HT-29 (cell line): ENCODE measurements at places on chromosomes 16 and 17. TPM values are rescaled to one million over a fixed set of nuclear protein-coding genes. Genes with fewer than 3 reads are reported as not detected.

DNA sequence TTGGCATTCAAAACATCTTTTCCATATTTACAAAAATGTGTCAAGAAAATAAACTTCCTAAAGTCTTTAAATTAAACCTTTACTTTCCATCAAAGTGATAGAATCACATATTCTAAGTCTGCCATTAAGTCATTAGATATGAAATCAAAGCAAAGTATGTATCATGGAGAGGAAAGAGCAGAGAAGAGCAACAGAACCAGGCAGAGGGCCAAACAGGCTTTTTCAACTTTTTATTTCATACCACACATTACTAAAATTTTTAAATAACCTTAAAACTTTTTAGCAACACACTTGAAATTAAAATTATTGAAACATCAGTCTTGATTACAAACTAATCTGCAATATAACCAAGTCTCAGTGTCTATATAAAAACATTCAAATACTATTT lies 13.8 kb downstream of the SIAH1 start:
- DNase-seq, result no peak

The NPIPA3 gene
- 1.1 TPM in 1 of 2 replicates, not detected in the other for total RNA-seq

GRCh38 chr17:34366010-34366409 lies 3.0 kb upstream of the CCL1 start:
- DNase-seq, result no peak

DNA sequence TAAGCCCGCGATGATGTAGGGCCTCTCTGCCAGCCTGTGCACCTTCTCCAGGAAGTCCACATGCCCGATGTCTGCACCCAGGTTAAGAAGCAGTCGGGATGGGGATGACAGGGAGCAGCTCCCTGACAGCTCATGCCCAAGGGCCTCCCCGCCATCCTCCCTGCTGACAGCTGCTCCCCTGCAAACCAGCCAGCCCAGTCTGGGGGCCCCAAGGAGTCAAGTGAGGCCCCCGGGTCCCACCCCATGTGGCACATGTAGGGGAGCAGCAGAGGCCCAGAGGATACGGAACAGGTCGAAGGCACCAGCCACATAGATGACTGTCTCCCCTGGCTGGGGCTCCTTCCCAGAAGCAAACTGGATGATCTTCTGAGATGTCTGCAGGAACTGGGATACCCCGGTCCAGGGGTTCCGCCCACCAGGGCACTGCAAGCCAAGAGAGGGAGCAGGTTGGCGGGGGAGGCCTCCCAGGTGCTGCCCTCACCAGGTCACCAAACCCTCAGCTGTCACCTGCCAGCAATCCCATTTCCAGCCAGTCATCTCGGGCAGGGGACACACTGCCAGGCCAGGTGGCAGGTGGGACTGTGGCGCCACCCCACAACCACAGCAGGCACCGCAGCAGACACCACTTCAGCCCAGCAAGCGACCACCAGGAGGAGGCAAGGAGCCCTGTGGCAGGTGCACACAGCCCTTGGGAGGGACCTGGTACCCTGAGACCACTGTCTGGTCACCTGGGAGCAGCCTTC lies 4.6 kb downstream of the PCYT2 start:
- no peak for DNase-seq

The PRR35 gene
- 0.08 TPM in 1 of 2 replicates, not detected in the other for total RNA-seq

DNA sequence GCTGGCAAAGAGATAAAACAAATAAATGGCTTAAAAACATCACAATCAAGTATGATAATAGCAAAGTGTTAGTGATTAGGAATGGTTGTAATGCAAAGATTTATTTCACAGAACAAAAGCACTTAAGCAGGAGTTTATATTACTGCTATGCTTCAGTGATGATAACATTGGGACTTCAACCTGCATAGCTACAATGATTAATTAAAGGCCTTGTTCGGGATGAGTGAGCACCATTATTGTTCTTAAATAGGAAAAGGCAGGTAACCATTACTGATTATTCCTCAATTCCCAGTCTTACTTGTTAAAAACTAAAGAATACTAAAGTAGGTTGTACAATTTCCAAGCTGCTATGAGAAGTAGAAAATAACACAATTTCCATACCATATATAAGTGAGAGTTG lies 1247.5 kb upstream of the CDH8 start:
- no peak for DNase-seq

The YPEL2 gene
- 10.9 and 13.4 TPM in 2 replicates for total RNA-seq

DNA sequence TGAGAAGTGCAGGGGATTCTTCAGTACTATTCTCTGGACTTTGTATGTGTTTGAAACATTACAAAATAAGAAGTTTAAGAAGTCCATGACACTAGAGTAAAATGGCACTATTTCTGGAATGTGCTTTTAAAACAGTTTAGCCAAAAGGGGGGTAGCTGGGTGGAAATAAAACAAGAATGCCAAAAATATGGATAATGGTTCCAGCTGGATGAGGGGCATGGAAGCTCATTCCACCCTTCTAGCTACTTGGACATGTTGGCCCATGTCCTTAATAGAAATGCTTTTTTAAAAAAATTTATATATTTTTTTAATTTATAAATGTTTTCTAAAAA lies 13.1 kb downstream of the ZC3H7A start:
- DNase-seq, result no peak

The CDK5RAP3 gene
- total RNA-seq, result 132 and 142 TPM in 2 replicates

DNA sequence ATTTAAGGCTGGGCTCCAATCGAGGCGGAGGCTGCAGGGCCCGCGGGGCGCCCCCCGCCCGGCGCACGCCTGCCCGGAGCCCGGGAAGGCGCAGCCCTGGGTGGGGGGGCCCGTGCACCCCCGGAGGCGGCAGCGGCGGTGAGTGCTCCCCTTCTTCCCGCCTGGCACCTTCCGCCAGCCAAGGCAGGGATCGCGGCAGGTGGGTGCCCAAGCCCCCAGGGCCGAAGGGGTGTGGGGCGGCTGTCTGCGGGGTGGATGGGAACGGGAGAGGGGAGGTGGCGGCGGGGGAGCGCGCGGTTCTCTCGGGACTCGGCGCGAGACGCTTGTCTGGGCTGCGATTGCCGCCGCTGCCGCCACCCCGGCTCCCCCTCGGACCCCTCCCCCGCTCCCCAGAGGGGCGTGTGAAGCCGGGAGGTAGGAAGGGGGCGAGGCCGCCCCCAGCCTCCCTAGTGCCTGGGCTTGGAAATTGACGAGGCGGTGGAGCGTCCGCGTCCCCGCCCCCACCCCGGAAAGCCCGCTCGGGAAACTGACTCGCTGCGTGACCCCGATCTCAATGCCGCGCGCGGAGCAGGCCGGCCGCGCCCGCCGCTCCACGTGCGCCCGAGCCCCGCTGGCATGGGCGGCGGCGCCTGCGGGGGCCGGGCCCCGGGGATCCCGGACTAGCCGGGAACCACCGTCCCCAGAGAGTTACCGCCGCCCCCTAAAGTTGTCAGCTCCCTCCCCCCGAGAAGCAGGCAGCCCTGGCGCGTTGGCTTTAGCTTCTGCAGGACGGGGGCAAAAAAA lies 231.5 kb downstream of the MRTFB start:
- DNase-seq, result peak; percentile 12

GRCh38 chr17:3879186-3879585 lies 13.7 kb downstream of the CAMKK1 start:
- DNase-seq, result no peak

DNA sequence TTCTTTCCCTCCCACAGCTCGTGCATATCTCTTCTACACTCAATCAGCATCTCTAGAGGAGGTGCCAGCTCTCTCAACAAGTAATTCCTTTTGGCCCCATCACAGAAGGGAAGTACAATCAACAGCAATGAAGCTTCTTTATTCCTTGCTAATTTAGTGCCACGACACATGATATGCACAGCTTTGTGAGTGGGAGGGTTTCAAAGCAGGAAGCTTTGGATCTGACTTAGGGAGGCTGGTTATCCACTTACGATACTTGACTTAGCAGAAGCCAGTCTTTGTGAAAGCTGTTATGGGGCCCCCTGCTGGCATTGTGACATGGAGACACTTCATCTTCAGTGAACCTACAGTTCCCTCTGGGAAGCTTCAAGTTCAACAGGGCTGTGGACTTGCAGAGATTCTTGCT lies 81.0 kb downstream of the TMEM100 start:
- peak; percentile 75 for DNase-seq

DNA sequence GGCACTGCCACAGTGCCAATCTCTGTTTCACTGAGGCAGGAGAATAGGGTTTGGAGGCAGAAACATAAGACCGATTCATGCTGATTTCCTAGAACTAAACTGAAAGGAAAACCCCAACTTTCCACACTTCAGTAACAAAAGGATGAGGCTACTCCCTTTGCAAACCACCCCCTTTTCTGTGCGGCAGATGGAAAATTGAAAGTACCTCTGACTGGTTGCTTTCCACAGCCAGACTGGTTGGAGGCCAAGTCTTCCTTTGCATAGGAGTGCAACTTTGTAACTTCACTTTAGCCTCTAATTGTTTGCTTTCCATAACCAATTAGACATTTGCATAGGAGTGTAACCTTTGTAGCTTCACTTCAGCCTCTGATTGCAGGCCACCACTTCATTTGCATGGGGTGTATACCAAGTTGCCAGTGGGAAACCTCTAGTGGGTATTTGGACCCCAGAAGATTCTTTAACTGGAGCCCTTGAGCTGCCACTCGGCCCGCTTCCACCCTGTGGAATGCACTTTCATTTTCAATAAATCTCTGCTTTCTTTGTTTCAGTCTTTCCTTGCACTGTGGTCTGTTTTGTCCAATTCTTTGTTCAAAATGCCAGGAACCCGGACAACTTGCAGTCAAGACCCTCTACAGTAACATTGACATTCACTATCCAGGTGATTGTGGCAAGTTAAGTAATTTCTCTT lies 252.0 kb downstream of the UTP18 start:
- DNase-seq, result no peak

The ODAD4 gene
- 0.55 and 0.64 TPM in 2 replicates for total RNA-seq

GRCh38 chr16:17476414-17477259 lies 5.9 kb upstream of the XYLT1 start:
- peak; percentile 66 for DNase-seq

DNA sequence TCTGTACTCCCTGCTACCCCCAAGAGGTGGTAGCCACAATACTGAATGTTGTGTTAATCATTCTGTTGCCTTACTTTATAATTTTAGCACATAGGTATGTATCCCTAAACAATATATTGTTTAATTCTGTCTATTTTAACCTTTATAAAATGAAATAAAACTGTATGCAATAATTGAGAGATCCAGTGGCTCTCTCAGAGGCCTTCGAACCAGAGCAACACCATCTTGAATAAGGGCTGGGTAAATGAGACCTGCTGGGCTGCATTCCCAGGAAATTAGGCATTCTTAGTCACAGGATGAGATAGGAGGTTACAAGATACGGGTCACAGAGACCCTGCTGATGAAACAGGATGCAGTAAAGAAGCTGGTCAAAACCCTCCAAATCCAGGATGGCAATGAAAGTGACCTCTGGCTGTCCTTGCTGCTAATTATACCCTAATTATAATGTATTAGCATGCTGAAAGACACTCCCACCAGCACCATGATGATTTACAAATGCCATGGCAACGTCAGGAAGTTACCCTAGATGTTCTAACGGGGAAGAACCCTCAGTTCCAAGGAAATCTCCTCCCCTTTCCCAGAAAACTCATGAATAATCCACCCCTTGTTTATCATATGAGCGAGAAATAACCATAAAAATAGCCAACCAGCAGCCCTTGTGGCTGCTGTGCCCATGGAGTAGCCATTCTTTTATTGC lies 2.0 kb upstream of the CANT1 start:
- no peak for DNase-seq

GRCh38 chr17:78359321-78359996 lies 418 bp downstream of the SOCS3 start:
- no peak for DNase-seq

The CCL14 gene
- 0.15 and 0.37 TPM in 2 replicates for total RNA-seq

GRCh38 chr16:58225965-58226602 lies 28.2 kb upstream of the CSNK2A2 start:
- DNase-seq, result no peak

The ST6GALNAC2 gene
- total RNA-seq, result 1.0 and 2.6 TPM in 2 replicates

The HOXB13 gene
- total RNA-seq, result 3.5 and 5.3 TPM in 2 replicates

DNA sequence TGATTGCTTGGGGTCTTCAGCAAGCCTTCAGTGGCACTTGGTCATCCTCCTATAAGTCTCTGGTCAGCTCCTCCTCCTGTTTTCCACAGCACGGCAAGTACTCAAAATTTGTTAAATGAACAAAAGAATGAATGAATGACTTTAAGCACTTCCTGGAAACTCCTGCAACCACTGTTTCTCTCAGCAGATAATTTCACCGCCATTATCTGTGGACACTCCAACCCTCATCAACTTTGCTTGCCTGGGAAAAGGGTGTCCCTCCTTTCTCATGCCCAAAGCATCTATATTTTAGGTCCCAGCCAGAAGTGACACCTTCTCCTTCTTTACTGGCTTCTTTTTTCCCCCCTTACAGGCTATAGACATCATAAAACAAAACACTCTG lies 4.4 kb downstream of the PROCA1 start:
- no peak for DNase-seq
